Kidney capillary endothelial cell (primary cell): ENCODE measurements at places on chromosomes 11 and 22.
A peak's percentile ranks its signal among the peaks of the same experiment; 100 is the strongest.

DNA sequence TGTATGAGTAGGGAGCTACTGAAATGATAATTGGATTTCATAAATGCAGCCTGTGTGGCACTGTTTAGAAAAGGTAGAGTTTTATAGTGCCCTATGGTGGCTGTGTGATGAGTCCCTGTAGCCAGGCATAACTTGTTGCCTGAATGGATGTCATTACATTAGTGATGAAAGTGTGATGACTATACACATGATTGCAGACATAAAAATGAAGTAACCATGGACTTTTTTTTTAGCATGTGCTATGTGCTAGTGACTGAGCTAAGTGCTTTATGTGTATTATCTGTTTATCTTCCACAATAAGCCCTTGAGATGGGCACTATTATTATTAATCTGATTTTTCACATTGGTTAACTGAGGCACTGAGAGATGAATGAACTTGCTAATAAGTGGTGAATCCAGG, 13.5 kb upstream of the GRAMD1B start:
- DNase-seq = no peak

DNA sequence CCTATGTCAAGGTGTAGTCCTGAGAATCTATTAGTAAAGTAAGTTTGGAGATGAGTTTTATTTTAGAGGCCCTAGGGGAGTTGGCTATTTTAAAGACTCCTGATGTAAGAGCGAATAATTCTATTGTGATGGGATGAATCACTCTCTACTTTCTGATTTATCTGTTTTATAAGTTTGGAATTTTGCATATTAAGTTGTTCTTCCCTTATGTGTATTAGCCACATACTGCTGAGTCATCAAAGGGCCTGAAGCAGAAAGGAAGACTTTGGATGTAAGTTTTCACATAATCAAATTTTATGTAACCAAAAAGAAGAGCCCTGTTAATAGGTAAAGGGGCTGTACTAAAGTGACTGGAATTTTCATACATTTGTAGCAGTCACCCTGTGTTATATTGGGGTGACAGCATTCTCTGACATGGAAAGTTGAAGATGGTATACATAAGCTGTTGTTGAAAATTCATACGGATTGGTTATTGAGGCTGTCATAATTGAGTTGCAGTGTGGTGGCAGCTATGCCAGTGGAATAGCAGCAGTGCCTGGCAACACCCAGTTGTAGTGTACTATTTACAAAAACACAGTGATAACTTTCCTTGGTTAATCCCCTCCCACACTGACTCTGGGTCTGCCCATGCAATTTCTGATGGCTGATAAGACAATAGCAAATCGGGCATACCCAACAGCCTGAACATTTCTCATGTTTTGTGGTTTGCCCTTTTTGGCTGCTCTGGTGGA, 90.6 kb upstream of the NTM start:
- no peak for DNase-seq

DNA sequence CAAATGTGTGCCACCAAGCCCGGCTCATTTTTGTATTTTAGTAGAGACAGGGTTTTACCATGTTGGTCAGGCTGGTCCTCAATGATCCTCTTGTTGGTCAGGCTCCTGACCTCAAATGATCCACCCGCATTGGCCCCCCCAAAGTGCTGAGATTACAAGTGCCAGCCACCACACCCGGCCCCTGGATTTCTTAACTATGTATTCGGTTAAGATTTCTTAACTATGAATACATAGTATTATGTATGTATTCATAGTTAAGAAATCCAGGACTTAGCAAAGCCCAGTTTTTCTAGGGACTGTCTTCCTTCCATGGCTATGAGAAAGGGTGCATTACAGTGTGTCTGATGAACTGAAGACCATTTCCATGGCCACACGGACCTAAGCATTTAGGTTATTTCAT, 1.7 kb downstream of the C11orf91 start:
- no peak for DNase-seq

DNA sequence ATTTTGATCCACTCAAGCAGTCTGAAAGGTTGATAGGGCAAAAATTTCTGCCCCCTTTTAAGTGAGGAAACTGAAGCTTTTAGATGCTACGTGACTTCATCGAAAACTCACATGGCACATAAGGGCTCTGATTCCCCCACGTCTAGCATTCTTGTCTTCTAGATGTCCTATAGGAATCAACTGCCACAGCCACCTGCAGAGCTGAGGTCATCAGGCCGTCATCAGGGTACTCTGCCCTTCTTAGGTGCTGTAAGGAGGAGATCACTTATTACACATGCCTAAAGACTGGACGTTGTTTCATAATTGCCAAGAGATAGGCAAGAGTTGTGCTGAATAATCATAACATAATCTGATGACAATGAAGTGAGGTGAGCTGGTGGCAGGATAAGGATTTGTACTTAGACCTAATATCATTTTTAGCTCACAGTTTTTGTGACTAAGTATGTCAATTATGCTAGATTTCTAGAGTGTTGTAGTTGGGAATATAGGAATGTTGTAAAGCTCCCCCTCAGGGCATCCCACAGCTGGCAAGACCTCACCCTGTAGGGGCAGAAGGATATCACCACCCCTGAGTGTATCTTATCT, 349.4 kb downstream of the METTL15 start:
- DNase-seq = no peak

DNA sequence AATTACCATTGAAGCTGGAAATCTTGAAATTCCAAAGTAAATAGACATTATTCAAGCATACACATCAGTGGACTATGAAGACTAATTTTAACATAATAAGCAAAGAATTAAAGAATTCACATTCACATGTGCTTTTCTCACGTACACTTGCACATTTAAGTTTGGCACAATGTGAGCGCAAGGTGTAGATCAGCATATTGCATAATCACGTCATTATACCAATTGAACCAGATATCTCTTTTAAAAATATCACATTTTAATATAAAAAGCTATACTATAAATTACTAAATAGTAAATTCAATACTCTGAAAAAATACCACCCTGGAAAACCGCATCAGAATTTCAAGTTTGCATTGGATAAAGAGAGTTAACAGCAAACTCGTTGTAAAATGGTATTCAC, 60.7 kb downstream of the SESN3 start:
- no peak for DNase-seq

DNA sequence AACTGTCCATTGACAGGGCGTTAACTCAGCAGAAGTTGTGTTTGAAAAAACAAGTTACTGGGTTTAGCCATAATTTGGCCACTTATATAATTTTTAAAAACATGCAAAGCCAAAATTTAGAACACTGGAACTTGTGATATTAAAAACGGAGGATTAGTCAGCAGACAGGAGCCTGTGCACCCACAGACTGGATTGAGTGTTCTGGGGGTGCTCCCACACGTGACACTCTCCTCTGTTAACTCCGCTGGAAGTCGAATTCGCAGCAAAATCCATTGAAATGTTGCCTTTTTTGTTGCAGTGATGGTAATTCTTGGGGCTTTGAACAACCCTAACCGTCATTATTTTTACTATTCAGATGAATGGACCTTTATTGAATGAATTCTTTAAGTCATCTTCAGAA, 269.8 kb downstream of the DDX10 start:
- no peak for DNase-seq

DNA sequence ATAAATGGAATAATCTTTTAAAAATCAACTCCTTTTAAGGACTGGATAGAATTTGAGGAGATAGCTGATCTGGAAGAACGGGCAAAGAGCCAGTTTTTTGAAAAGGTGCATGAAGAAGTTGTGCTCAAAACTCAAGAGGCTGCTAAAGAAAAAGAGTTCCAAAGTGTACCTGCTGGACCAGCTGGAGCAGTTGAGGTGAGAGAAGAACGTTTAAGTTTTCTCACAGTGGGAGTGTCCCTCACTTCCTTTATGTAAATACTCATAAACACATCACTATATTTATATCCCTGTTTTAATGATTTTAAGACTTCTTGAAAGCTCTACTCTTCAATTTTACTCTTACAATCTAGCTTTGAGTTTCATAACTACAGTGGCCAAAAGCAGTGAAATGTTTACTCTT, 11.7 kb upstream of the ANKRD42 start:
- no peak for DNase-seq

DNA sequence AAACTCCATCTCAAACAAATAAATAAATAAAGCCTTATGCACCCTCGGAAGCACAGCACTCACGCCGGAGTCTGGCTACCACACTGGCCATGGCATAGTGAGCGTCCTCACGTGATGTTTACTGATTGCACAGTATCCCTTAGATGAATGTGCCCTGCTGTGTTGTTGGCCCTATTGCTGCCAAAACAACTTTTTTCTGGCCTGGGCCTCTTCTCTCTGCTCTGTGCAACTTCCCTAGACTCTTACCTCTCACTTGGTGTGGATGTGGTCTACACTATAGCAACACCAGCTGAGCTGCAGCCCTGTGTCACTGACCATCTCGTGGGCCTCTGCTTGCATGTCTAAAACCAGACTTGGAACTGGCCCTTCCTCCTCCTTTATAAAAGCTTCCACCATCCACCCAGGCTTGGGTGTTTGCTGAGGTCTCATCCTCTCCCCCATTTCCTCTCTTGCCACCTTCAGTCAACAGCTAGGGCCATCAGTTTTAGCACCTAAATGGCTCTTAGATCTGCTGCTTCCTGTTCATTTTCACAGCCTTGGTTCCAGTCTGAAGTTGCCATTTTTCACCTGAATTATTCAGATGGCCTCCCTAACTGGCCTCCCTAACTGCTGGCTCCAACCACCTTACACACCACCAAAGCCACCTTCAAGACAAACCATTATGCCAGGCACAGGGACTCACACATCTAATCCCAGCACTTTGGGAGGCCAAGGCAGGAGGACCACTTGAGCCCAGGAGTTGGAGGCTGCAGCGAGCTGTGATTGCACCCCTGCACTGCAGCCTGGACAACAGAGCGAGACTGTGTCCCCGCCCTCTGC, 9.2 kb downstream of the ZNF74 start:
- no peak for DNase-seq

DNA sequence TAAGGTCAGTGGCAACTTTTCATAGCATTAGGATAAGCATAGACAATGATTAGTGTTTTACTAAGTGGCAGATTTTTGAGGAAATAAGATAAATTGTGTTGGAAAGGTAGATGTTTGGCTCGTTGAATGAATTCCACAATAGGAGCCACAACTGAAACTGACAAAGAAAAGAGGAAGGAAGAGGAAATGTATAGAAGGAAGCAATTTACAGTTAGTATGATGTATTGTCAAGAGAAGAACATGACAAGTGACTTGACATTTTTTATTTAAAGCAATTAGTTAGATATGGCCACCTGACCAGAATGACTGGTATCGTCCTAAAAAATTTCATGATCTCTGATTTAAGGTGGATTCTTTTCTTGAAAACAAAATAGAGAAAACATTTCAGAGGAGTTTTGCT, 3.1 kb upstream of the RAG2 start:
- DNase-seq = no peak

DNA sequence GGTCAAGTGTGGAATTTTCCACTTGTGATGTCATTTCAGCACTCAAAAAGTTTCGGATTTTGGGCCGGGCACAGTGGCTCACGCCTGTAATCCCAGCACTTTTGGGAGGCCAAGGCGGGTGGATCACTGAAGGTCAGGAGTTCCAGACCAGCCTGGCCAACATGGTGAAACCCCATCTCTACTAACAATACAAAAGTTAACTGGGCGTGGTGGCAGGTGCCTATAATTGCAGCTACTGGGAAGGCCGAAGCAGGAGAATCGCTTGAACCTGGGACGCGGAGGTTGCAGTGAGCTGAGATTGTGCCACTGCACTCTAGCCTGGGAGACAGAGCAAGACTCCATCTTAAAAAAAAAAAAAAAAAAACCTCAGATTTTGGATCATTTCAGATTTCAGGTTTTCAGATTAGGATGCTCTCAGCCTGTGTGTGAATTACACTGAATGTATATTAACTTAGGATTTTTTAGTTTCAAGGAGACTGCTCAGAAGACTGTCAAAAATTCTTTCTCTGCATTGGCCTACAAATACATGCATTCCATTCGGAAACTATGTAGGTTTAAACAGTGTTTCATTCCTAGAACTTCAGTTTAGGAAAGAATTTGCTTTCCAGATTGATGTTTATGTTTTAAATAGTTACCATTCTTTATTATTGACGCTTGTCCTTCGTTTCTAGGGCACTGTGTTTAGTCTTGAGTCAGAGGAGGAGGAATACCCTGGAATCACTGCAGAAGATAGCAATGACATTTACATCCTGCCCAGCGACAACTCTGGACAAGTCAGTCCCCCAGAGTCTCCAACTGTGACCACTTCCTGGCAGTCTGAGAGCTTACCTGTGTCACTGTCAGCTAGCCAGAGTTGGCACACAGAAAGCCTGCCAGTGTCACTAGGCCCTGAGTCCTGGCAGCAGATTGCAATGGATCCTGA, 48.0 kb downstream of the BID start:
- DNase-seq = no peak

DNA sequence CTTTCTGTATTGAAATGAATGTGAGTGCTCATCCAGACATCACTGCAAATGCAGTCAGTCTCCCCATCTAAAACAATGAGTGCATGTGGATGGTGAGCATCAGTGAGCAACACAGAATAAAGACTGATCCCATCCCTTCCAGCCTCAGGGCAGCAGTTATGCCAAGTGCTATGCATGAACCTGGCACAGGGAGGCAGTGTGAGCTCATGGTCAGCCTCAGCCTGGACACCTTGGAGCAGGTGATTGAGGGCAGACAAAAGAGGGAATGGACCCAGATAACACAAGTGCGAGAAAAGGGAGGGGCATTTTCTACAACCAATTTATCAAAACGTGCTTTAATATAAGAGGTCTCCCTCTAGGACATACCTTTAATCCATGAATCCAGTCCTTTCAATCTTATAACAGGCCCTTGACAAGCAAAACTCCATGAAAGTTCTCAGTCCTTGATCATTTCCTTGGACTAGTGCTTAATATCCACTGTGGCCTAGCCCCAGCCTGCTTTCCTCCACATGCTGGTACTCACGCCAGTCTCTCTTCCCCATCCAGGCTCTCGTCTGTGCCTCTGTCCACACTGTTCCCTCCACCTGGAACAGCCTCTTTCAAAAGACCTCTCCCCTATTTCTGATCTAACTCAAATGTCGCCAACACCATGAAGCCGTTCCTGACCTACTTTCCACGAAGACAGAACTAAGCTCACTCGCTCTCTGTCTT, 50.5 kb upstream of the LRRC55 start:
- DNase-seq = peak; percentile 42

DNA sequence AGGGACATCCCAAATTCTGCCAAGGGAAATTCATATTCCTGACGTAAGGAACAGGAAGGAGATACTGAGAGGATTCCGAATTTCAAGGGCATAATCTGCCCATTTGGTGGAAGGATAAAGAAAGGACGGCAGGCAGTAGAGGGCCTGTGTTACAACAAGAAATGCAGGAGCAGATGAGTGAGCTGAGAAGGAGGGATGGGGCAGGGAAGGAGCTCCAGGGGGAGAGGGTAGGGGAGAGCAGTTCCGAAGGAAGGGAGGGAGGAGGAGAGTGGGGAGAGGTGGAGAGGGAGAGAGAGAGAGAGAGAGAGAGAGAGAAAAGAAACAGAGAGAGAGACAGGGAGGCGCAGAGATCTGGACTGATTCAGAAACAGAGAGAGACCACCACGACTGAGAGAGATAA, 843 bp downstream of the OPCML start:
- no peak for DNase-seq
